Cardiac fibroblast (primary cell): ENCODE measurements at places on chromosomes 12 and 14.

DNA sequence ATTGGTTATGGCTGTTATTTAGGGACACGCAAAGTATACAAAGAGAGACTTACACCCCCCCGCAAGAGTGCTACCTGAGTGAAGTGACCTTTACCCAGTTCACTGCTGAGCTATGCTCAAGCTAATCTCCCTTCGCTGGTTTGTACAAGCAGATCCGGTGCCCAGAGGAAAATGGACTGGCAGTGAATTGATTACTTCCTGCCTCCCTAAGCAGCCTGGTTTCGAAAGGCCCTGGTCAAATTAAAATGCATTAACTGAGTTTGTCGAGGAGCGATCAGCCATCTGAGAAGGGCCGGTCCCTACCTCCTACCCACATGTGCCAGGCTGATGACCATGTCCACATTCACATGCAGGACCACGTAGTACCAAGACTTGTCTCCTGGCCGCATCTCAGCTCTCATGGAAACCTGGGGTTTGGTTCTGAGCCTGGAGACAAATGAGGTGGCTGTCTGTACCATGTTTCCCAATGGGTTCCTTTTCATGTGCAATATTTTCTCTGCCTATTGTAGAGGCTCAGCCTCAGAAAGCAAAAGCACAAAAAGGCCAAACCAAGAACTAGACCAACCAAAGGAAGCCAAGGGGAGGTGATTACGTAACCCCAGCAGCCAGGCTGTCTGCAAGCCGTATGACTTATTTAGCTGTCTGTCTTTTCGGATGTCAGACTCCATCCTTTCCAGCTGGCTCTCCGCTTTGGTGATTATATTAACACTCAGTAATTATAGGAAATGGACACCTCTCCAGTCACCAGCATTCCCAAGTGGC is 284.7 kb upstream of the PWP1 start:
- peak; percentile 76 for DNase-seq

- DNase-seq, result no peak
Observed at GRCh38 chr14:68692216-68692615, 100.7 kb downstream of the ZFP36L1 start.

GRCh38 chr14:70585231-70585630 is 15.2 kb downstream of the MED6 start:
- DNase-seq, result no peak

GRCh38 chr12:85424581-85425348 is 144.7 kb downstream of the ALX1 start:
- peak; percentile 49 for DNase-seq

- DNase-seq, result no peak
Observed at GRCh38 chr14:101361044-101361443, 200.3 kb upstream of the DIO3 start.

DNA sequence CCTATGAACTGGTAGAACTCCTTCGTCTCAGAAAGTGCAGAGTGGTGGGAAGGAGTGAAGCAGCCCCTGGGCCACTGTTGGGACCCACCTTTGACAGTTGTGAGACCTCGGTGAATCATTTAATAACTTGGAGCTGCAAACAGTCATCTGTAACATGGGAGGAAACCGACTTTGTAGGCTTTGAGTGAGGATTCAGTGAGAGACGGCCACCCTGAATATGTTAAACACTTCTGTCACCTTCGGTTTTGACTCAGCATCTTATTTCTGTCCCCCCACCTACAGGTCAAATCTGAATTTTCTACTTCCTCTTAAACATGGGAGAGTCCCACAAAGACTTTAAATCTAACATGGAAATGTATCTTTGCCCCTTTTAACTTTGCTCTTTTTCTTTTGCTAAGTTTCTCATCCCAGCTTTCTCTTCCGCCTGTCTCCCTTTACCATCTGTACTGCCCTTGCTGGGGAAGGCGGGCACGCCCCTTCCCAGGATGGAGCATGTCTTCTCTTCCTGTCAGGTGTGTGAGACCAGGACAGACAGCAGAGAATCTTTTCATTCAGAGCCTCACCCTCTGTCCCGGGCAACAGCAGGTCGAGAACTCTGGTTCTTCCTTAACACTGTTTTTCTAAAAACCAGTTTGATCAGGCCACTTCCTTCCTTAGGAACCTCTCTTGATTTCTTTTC is 37.1 kb downstream of the ZC3H14 start:
- DNase-seq, result no peak

GRCh38 chr12:49288412-49288853 is 6.5 kb upstream of the PRPH start:
- peak; percentile 69 for DNase-seq

DNA sequence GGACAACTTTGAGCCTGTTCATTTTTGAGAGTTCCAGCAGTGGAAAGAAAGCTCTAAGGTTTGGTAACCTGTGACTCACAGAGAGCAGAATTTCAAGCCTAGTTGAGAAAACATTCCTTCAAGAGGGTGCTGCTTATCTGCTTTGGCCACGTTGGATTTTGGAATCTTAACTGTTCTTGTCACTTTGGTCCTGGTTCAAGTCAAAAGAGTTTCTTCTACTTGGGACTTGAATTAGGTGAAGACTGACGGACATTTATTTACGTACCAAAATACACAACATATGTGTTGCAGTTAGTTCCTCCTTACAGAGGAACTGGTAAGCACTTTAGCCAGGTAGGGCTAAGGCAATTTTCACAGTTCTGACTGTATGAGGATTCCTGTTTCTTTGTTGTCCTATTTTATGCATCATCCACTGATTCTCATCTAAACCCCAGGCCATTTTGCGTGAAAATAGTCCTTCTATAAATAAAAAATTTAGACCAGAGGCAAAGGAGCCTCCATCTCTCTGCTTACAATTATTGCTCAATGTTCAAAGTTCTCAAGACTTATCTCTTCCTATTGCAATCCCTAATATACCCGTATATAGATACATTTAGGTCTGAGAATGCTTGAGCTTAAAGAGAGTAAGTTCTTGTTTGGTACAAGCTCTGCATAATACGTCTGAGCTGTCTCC is 580.9 kb downstream of the DIO2 start:
- DNase-seq, result peak; percentile 3

- peak; percentile 5 for DNase-seq
Observed at GRCh38 chr12:25301798-25302197, 51.1 kb upstream of the KRAS start.

DNA sequence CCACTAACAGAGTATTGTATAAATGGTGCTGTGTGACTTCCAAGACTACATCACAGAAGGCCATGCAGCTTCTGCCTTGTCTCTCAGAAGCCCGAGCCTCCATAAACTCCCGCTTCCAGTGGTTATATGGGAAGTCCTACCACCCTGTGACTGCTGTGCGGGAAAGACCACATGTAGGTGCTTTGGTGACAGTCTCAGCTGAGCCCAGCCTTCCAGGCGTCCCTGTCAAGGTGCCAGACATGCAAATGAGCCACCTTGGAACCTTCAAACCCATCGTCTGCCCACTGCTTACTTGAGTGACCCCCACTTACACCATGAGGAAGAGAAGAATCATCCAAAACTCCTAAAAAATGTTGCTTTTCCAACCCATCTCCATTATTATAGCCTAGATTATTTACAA is 123.0 kb downstream of the SLC38A1 start:
- no peak for DNase-seq

- peak; percentile 61 for DNase-seq
Observed at GRCh38 chr14:104968153-104968527, 10.0 kb downstream of the AHNAK2 start.

- DNase-seq, result no peak
Observed at GRCh38 chr12:90630006-90630405, 325.0 kb downstream of the CCER1 start.

- no peak for DNase-seq
Observed at GRCh38 chr12:103334466-103334865, 161.3 kb downstream of the C12orf42 start.

GRCh38 chr14:102873546-102874061 is 48.9 kb upstream of the AMN start:
- no peak for DNase-seq

- DNase-seq, result no peak
Observed at GRCh38 chr12:71848212-71848611, 8.7 kb downstream of the TBC1D15 start.

GRCh38 chr14:94681300-94682060 is 69.3 kb downstream of the SERPINA3 start:
- peak; percentile 80 for DNase-seq

GRCh38 chr12:111445726-111446581 is 40.2 kb downstream of the SH2B3 start:
- DNase-seq, result peak; percentile 71

DNA sequence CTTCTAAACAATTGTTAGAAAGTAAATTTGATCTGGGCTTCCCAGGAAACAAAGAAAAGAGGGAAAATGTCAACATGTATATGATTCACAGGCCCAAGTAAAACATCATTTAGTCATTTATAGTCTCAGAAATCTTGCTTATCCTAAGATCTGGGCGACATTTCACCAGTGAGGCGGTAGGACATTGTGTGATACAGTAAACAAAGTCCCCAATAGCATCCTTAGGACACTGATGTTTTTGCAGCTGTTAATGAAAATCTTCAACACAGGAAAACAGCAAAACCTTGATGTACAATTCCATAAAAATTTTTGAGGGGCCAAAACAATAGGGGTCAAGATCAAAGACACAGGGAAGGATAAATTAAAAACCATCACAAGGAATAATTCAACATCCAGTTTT is 20.2 kb downstream of the LMO3 start:
- no peak for DNase-seq

- no peak for DNase-seq
Observed at GRCh38 chr12:72295101-72295500, 22.9 kb downstream of the TRHDE start.

DNA sequence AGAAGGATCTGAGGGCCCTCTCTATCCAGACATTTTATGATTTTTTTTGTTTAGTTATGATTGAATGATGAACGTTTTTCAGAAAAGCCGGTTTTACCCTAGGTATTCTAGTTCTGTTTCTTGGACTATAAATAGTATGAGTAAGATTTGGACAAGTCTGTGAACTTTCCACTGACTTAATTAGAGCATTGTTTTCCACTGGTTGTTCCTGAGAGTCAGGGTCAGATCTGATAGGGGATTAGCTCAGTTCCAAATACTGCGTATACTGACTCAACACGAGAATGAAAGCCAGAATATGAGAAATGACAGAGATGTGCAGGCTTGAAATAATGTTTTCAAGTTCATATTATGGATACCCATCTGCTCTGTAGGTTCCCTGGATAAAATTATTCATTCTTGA is 361.6 kb downstream of the AEBP2 start:
- DNase-seq, result peak; percentile 57

DNA sequence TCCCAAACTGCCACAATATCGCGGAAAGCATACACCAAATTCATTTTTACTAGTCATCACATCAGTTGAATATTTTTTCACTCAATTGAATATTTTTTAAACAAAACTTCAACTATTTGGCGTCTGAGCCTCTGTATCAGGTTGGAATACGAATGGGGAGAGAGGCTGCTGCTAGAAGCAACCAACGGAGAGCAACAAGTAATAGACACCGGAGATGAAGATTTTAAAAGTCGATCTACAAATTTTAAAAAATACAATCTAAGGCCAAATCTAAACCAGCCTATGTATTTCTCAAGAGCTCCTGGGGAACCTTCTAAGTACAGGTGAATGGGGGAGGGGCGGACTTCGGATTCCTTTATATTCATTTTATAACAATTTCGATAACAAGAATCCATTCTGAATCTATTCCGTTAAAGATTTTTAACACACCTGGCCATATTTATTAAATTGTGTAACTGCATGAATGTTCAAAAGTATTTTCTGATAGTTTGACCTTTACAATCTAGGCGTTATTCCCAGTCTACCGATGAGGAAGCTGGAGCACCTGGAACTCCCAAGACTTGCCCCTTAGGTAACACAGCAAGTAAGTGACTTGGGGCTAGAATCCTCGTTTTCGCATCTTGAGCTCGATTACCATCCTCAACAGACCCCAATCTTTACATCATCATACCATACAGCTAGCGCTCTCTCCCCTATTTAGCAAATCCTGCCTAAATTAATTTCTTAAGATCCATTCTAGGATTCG is 1.2 kb downstream of the GNPNAT1 start:
- DNase-seq, result peak; percentile 31

- DNase-seq, result peak; percentile 38
Observed at GRCh38 chr12:50618864-50619609, 114.3 kb downstream of the DIP2B start.

GRCh38 chr14:100748403-100748802 is 21.7 kb downstream of the DLK1 start:
- no peak for DNase-seq

DNA sequence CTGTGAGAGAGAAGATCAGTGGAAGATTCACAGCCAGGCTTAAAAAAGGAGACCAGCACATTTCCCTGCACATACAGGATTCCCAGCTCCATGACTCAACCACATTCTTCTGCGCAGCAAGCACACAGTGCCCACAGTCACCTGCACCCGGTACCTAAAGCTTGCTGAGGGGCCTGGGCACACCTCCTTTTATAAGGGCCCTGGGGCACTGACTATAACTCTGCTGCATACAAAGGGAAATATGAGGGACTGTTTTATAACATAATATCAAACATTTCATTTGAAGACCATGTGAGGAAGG is 322.9 kb downstream of the DAD1 start:
- DNase-seq, result no peak

DNA sequence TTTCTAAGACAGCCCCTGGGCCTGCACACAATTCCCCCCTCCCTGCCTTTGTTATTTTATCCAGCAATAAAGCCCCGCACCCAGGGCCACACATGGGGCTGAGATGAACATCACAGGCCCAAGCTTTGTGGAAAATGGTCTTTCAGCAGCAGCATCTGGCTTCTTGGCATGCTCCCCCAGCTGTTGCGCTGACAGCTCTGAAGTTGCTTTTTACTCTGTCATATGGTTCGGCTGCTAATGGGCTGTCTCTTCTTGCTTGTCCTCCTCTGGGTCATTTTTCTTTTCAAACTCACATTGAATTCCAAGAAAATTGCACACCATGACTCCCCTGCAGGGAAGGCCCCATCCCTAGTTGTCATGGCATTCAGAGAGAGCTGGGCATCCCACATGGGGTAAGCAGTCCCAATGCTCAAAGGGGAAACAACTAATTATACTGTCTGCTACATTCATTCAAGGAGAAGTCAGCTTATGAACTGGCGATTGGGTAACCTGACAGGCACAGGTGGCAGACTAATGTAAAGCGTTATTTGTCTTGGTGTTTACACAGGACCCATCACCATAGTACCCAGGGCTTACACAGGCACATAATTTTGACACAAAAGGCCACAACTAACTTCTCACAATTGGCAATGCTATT is 74.0 kb upstream of the CDKN3 start:
- DNase-seq, result no peak

- no peak for DNase-seq
Observed at GRCh38 chr14:46691819-46692218, 40.2 kb upstream of the RPL10L start.

DNA sequence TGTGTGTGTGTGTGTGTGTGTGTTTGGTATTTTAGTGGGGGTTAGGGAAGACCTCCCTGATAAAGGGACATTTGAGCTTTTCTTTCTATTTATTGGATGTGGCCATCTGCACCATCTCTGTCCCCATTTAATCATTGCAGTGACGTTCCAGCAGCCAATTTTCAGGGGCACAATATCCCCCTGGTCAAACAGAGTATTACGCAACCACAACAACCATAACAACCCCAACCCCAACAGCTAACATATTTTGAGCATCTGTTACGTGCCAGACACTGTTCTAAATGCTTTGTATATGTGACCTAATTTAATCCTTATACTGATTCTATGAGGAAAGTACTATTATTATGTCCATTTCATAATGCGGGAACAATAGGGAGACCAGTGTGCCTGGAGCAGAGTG is 87.4 kb downstream of the TTC8 start:
- no peak for DNase-seq

GRCh38 chr14:30209136-30209535 is 281.5 kb upstream of the PRKD1 start:
- no peak for DNase-seq
